Esophagus mucosa (tissue), 1 donor: ENCODE measurements at places on chromosomes 16 and 17. TPM values are rescaled to one million over a fixed set of nuclear protein-coding genes. Genes with fewer than 3 reads are reported as not detected.
A peak's percentile ranks its signal among the peaks of the same experiment; 100 is the strongest.

Gene ITPRIPL2
- total RNA-seq, result 29.2 TPM

Gene CIBAR2
- total RNA-seq, result not detected

DNA sequence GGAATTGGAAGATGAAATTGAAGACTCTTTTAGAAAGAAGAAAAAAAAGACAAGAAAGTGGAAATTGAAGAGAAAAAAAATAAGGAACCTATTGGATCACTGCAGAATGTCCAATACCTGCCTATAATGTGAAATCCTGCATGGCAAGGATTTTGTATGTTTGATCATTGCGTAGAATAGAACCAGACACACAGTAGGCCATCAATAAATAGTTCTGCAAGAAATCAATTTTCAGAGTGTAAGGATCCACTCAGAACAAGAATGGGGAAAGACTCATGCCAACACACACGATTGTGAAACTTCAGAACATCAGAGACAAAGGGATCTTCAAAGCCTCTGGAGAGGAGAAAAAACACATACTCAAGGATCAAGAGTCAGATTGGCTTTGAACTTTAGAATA is 39.7 kb upstream of the DHX40 start:
- ATAC-seq, result no peak

DNA sequence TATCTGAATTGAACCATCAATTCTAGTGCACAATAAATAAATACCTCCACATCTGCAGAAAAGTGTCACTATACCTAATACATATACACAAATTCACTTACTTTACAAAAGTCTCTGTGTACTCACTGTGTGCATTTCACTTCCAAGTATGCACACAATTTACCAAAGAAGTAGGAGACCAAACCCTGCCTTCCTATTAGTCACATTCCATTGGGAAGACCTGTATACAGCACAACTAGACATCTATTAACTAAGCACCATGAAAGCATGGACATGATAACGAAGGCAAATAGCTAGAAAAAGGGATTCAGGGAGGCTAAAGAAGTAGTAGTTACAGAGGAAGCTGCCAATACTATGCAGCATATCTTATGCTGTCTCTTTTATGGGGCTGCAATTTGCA is 139.5 kb downstream of the SNX11 start:
- ATAC-seq, result no peak

- ATAC-seq, result no peak
Observed at GRCh38 chr17:41917192-41917591, 1.6 kb downstream of the ACLY start.

Gene TVP23C
- 8.0 TPM for total RNA-seq

GRCh38 chr17:44324092-44324570 is 492 bp downstream of the SLC25A39 start:
- ATAC-seq, result peak; percentile 20

GRCh38 chr17:36059406-36059805 is 4.7 kb upstream of the CCL18 start:
- ATAC-seq, result no peak

DNA sequence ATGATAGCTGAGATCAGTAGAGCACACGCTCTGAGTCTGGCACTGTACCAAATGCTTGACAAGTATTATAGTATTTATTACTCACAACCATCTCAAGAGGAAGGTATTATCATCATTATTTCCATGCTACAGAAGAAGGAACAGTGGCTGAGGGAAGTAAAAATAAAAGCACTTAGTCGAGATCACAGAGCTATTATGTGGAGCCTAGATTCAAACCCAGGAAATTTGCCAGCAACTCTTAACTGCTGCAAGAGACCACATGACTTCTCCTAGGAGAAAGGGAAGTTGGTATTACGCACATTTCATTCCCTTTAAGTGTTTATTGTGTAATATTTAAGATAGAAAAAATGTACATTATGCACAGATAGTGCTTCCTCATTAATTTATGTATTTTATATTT is 1.0 kb upstream of the RHOT1 start:
- peak; percentile 41 for ATAC-seq

GRCh38 chr17:16214190-16215001 is 938 bp downstream of the NCOR1 start:
- no peak for ATAC-seq

- peak; percentile 22 for ATAC-seq
Observed at GRCh38 chr17:7029659-7030058, 6.2 kb upstream of the SLC16A13 start.

DNA sequence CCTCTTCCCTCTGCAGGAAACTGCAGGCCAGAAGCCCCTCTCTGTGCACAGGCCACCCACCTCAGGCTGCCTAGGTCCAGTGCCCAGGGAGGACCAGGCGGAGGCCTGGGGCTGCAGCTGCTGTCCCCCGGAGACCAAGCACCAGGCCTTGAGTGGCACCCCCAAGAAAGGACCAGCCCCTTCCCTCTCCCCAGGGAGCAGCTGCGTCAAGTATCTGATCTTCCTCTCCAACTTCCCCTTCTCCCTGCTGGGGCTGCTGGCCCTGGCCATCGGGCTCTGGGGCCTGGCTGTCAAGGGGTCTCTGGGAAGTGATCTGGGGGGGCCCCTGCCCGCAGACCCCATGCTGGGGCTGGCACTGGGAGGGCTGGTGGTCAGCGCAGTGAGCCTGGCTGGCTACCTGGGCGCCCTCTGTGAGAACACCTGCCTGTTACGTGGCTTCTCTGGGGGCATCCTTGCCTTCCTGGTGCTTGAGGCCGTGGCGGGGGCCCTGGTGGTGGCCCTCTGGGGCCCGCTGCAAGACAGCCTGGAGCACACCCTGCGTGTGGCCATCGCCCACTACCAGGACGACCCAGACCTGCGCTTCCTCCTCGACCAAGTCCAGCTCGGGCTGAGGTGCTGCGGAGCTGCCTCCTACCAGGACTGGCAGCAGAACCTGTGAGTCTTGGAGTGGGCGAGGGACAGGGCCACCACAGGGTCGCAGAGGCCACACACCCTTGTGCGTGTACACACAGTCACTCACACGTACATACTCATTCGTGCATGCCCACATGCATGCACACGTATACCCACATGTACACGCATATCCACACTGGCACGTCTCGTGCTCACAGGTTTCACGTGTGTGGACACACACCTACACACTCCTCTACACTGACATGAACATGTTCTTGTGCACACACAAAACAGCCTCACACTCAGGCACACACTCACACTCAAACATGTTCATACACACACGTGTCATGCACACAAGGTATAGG is 8.3 kb downstream of the TSPAN10 start:
- no peak for ATAC-seq

Gene WNK4
- 0.40 TPM for total RNA-seq

DNA sequence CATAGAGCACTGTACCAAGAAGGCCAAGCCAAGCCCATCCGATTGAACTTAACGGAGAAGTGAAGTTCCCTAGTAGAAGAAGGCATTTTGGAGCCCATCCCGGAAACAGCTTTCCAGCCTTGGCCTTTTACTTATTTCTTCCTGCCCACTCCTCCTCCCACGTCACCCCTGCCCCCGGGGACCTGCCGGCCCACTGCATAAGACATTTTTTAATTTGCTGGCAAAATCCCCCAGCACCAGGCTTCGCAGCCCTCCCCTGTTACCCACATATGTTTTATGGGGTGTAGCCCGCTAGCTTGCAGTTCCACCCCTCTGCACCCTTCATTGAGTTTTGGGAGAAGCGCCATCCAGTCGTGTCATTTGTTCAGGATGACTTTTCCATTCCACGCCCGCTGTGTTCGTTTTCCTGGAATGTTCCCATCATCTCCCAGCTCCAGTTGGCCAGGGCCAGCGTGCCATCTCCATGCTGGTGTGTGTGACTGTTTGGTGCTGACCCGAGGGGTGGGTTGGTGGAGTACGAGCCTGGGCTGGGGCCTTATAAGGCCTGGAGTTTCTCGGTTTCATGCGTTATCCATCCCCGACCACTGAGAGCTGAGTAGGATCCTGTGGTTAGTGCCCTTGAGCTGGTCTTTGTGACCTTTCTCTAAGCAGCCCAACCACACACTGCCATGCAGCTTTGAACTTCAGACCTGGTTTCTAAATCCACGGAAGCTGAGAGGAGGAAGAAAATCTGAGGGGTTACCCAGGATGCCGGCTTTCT is 20.0 kb upstream of the TBX2 start:
- ATAC-seq, result no peak

DNA sequence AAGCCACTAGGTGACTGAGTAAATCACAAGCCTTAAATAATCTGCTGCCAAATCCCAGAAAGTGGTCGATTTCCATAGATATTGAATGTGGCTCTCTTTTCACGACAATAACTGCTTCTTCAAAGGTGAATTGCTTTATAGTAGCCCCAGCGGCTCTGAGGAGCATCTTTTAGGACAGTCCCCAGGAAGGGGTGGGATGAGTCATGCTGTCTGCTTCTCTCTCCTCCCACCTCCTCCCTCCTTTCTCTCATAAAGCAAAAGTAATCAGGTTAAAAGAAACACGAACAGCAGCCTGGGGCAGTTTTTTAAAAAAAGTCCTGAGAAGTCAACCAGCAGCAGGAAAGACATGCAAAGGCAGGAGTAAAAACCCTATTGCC is 1.8 kb downstream of the KIAA0513 start:
- ATAC-seq, result peak; percentile 42

DNA sequence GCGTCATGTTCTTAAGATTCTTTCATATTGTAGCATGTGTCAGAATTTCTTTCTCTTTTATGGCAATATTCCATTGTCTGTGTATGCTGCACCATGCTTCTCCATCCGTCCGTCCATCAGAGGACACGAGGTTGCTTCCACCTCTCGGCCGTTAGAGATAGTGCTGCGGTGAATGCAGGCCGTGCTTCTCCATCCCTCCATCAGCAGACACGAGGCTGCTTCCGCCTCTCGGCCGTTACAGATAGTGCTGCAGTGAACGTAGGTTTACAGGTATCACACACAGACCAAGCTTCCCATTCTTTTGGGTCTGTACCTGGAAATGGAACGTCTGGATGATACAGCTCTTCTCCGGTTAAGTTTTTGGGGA is 113.5 kb downstream of the CMIP start:
- ATAC-seq, result no peak

DNA sequence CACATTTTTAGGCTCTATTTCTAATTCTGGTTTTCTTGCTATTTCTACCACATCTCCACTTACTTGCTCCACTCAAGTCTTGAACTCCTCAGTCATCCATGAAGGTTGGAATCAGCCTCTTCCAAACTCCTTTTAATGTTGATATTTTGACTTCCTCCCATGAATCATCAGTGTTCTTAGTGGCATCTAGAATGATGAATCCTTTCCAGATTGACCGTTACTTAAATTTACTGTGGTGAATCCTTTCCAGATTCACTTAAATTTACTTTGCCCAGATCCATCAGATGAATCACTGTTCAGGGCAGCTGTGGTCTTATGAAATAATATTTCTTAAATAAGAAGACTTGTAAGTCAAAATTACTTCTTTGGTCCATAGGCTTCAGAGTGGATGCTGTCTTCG is 32.4 kb downstream of the CLTC start:
- ATAC-seq, result no peak
